SJCRH30 (cell line): ENCODE measurements at places on chromosomes 7 and 10.
A peak's percentile ranks its signal among the peaks of the same experiment; 100 is the strongest.

DNA sequence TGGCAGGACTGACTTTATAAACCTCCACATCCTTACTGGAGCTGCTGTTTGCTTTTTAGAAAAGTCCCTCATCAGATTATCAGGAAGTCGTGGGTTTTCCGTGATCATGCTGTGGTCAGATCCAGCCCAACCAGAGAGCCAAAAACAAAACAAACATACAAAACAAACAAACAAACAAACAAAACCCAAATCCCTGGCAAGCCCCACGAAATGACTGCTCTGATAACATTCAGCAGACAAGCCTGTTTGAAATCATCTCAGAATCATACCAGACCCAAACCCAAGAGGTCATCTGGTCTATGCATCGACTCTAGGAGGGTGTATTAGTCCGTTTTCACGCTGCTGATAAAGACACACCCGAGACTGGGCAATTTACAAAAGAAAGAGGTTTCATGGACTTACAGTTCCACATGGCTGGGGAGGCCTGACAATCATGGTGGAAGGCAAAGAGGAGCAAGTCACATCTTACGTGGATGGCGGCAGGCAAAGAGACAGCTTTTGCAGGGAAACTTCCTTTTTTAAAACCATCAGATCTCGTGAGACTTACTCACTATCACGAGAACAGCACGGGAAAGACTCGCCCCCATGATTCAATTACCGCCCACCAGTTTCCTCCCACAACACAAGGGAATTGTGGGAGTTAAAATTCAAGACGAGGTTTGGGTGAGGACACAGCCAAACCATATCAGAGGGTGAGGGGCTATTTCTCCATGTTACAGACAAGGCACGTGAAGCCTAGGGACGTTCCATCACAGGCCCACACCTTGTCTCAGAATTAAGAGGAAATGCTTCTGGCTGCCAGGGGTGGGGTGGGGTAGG lies 85.7 kb downstream of the PARP12 start:
- DNase-seq = peak; percentile 48
- no peak overlapping the region for H3K27ac ChIP-seq
- H3K4me3 ChIP-seq = peak overlapping the region; percentile 54
- H3K36me3 ChIP-seq = no peaks in the 10 kb centered on the region
- no peaks in the 10 kb centered on the region for H3K4me1 ChIP-seq

GRCh38 chr7:135942614-135943013 lies 34.5 kb downstream of the MTPN start:
- peaks cover 13% of the 10 kb centered on the region for H3K36me3 ChIP-seq
- no peak overlapping the region for H3K27ac ChIP-seq
- H3K4me3 ChIP-seq = no peak overlapping the region
- H3K27me3 ChIP-seq = no peaks in the 10 kb centered on the region
- peaks cover 9% of the 10 kb centered on the region for H3K4me1 ChIP-seq

- no peaks in the 10 kb centered on the region for H3K36me3 ChIP-seq
- H3K4me1 ChIP-seq = no peaks in the 10 kb centered on the region
- H3K27me3 ChIP-seq = peaks cover 27% of the 10 kb centered on the region
- no peak overlapping the region for H3K4me3 ChIP-seq
- no peak for DNase-seq
These were observed 4.5 kb downstream of the GHRHR start for GRCh38 chr7:30968294-30968693.

DNA sequence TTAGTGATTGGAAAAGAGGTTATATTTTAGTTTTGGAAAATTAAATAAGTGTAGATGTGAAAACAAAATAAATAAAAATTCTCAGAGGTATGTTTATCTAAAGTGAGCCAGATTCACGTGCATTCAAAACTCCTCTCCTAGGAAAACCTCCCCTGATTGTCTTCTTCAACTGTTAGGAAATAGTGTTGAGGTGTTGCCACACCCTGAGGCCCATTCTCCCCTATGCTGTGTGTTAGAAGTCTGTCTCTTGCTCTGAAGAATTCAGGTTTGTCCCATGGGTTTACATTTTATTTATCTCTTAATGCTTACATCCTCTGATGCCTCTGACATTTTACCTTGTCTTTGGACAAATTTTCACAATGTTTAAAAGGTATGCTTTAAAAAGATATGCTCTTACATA lies 40.3 kb downstream of the PTPRE start:
- no peak overlapping the region for H3K27ac ChIP-seq
- no peaks in the 10 kb centered on the region for H3K36me3 ChIP-seq
- no peaks in the 10 kb centered on the region for H3K27me3 ChIP-seq
- DNase-seq = no peak

GRCh38 chr10:114349522-114350215 lies 54.6 kb downstream of the AFAP1L2 start:
- H3K36me3 ChIP-seq = no peaks in the 10 kb centered on the region
- peak; percentile 34 for DNase-seq
- no peaks in the 10 kb centered on the region for H3K27me3 ChIP-seq
- H3K4me1 ChIP-seq = peaks cover 2% of the 10 kb centered on the region; the same call in 1 of the 2 replicates
- H3K27ac ChIP-seq = no peak overlapping the region

DNA sequence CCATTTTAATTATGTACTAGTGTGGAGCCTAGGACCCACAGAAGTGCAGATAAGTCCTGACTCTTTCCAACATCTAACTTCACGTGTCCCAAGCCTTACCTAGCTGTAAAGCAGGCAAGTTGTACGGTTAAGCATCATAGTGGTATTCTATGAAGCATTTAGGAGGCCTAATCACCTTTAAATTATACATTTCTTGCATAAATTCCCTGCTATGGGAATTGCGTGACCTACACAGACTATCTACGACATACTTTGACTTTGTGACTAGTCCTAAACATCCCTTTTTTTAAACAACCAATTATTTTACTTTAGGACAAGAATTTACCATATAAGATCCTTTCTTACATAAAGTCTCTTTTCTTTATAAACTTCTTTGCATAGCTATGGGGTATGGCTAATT lies 37.7 kb upstream of the LRGUK start:
- no peak overlapping the region for H3K4me3 ChIP-seq
- no peaks in the 10 kb centered on the region for H3K27me3 ChIP-seq
- no peaks in the 10 kb centered on the region for H3K36me3 ChIP-seq
- no peak overlapping the region for H3K27ac ChIP-seq
- H3K4me1 ChIP-seq = no peaks in the 10 kb centered on the region

DNA sequence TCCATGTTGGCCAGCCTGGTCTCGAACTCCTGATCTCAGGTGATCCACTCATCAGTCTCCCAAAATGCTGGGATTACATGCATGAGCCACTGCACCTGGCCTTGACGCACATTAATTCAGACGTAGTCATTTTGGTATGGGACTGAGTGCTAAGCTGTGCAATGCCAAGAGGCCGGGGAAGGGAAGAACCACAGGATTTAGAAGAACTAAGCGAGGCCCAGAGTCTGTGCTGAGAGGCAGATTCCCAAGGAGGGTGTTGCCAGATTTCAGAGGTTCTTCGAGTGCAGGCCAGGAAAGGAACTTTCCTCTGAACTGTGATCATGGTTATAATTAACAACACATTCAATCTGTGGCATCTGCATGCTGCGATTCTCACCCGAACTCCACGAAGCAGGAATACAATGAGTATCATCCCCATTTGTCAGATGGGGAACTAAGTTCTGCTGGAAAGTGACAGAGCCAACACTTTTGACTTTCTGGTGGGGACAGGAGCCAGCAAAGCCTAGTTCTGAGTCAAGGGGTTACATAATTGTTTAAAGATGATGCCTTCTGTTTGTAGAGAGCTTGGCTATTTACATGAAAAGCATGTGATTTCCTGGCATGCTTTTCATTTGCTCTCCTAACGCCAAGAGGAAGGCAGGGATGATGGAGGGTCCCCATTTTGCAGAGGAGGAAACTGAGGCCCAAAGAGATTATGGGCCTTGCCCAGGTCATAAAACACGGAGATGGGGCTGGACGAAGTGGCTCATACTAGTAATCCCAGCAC lies 6.2 kb upstream of the ZAN start:
- peaks cover 8% of the 10 kb centered on the region; the same call in 1 of the 2 replicates for H3K4me1 ChIP-seq
- no peaks in the 10 kb centered on the region for H3K36me3 ChIP-seq
- H3K4me3 ChIP-seq = no peak overlapping the region
- no peak for DNase-seq

DNA sequence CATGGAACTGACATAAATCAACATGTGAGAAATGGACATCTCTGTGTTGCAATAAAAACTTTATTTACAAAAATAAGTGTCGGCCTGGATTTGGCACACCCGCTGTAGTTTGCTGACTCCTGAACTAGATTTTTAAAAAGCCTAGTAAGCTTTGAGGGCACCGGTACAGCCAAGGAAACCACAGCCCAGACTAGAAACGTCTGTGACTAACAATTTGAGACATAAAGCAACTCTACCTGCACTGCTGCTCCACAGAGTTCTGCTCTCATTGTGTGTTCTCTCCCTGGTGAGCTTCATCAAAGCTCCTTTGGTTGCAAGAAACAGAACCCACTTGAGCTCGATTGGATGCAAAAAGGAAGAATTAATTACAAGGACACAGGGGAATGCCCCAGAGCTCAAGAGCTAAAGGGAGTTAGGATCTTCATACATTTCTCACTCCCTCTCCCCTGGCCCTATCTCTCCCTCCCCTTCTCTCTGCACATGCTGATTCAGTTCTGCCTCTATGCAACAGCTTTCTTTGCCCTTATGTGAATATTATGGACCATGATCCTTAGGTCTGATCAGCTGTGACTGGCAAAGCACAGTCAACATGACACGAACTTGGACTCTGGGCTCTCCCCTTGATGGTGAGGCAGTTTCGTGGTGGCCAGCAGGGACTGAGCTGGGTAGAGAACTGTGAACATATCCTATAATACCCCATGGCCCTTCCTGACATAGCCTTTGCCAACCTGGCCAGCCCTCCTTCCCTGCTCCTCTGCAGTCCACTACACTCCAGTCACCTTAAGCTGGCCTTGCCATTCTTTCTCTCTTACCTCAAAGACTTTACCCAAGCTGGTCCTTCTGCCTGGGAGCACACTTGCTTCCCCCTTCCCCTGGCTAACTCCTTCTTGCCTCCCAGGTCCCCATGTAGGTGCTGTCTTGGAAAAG lies 77.5 kb upstream of the YAE1 start:
- peaks cover 6% of the 10 kb centered on the region for H3K27me3 ChIP-seq
- H3K36me3 ChIP-seq = no peaks in the 10 kb centered on the region
- no peak overlapping the region for H3K4me3 ChIP-seq
- H3K27ac ChIP-seq = no peak overlapping the region
- no peaks in the 10 kb centered on the region for H3K4me1 ChIP-seq
- no peak for DNase-seq

DNA sequence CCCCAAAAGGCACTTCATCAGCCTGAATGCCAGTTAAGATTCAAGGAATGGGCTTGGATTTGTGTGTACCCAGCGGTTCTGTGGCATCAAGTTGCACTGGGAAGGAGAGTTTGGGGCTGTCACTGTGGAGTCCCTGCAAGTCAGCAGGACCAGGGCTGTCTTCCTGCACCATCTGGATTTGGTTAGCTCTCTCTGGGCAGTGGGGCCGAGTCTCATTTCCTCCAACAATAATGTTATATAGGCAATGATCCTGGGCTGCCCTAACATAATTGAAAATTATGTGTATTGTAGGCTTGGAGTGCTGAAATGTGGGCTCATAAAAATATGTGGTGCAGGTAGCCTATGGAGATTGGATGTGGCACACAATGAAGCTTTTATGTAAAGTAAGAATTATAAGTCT lies 87.2 kb downstream of the TCF7L2 start:
- DNase-seq = no peak
- H3K4me3 ChIP-seq = no peak overlapping the region
- peaks cover 19% of the 10 kb centered on the region for H3K36me3 ChIP-seq

GRCh38 chr10:101303087-101303703 lies 50.8 kb upstream of the BTRC start:
- no peak overlapping the region for H3K4me3 ChIP-seq
- DNase-seq = peak; percentile 86
- peak overlapping the region; percentile 87 for H3K27ac ChIP-seq
- H3K36me3 ChIP-seq = no peaks in the 10 kb centered on the region
- peaks cover 54% of the 10 kb centered on the region for H3K4me1 ChIP-seq

DNA sequence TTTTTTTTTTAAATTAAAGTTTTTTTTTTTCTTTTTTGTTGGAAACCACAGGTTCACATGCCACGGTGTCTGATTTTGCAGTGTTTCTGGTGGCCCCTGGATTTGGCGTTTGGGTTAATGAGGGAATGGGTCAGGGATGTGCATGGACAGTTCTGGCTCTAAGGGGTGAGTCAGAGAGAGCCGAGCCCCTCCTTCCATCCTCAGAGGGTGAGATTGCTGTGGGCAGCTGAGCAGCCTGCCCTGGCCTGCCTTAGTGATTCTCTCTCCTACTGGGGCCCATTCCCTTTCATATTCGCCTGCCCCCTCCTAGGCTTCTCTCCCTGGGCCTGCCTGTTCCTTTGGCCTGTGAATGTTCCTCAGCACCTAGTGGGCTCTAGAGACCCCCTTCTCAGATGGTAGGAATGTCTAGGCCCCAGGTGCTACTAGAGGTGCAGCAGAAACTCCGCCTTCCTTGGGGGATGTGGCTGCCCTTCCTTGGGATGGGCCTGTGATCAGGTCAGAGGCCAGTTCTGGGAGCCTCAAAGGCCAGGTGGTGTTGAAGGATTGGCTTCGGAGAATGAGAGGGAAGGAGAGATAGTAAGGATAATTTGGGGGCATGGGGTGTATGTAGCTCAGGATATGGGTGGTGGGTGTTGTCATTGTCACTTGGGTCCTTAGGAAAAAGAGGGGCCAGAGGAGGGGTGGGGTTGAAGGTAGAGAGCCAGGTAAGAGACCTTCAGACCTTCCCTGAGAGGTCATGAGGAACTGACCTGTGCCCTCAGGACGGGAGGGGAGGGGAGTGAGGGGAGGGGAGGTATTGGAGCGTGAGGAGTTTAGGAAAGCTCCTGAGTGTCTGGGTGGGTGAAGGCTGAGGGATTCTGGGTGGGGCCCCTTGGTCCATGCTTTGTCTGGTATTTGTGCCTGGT lies 19.8 kb downstream of the TSPAN14 start:
- H3K27me3 ChIP-seq = no peaks in the 10 kb centered on the region
- peaks cover 10% of the 10 kb centered on the region for H3K4me1 ChIP-seq
- H3K27ac ChIP-seq = no peak overlapping the region
- H3K36me3 ChIP-seq = peaks cover 12% of the 10 kb centered on the region
- DNase-seq = no peak

DNA sequence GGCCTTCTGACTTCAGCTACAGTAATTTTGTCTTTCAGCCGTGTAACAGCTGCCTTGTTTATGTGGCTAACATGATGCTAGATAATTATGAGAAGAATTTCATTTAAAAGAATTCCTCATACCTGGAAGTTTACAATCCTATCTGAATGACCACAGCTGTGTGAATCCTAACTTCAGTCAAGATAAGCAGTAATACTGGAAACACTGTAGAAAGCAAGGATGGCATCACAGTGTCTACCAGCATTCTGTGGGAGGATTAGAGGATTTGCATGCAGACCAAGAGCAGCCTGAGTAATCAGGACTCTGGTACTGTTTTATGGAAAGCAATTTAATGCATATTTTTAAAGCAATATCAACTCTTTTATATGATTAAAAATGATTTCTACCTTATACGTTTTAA lies 282.4 kb downstream of the EXOC4 start:
- H3K4me3 ChIP-seq = no peak overlapping the region
- H3K27me3 ChIP-seq = no peaks in the 10 kb centered on the region
- no peak overlapping the region for H3K27ac ChIP-seq

- peaks cover 4% of the 10 kb centered on the region; the same call in 1 of the 2 replicates for H3K4me1 ChIP-seq
- no peak overlapping the region for H3K4me3 ChIP-seq
- H3K36me3 ChIP-seq = no peaks in the 10 kb centered on the region
- peak; percentile 78 for DNase-seq
These were observed 72.6 kb upstream of the PDLIM1 start for GRCh38 chr10:95363303-95363912.

GRCh38 chr7:158829342-158830210 lies at the start of gene ESYT2:
Gene ESYT2, minus strand, starts transcription at chr7:158829509. Its CDS starts 91 bp downstream, at chr7:158829418.
- no peaks in the 10 kb centered on the region for H3K36me3 ChIP-seq
- H3K4me3 ChIP-seq = peak within 1 kb of the TSS; percentile 79
- H3K4me1 ChIP-seq = peaks cover 11% of the 10 kb centered on the region
- H3K27me3 ChIP-seq = no peaks in the 10 kb centered on the region
- H3K27ac ChIP-seq = peak within 1 kb of the TSS; percentile 75

- no peak overlapping the region for H3K27ac ChIP-seq
- no peaks in the 10 kb centered on the region for H3K27me3 ChIP-seq
- DNase-seq = no peak
- H3K4me3 ChIP-seq = no peak overlapping the region
These were observed 57.0 kb downstream of the NUDCD3 start for GRCh38 chr7:44433255-44434022.
